ENCODE measurements at places on chromosomes 1 and 21. TPM values are rescaled to one million over a fixed set of nuclear protein-coding genes. Genes with fewer than 3 reads are reported as not detected.

- DNase-seq, result no peak
These were observed 44.2 kb downstream of the CAPN8 start for GRCh38 chr1:223621312-223621734.

DNA sequence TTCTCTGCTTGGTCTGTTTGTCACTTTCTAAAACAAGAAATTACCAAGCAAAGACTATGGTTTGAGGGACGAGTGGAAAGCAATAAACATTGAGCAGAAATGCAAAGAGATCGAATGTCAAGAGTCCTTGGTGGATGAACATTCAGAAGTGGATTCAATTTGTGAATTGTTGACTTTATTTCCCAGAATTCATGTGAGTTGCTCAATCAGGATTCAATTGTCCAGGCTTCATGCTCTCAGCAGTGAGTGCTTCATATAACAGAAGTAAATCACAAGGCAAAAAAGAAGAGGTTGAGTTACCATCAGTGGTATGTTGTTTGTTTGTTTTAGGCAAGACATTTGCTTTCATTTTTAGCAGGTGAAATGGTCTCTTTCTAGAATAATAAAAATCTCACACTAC, 31.9 kb downstream of the NGF start:
- DNase-seq, result no peak

- no peak for DNase-seq
These were observed 39.7 kb downstream of the MRPL37 start for GRCh38 chr1:54239631-54240031.

DNA sequence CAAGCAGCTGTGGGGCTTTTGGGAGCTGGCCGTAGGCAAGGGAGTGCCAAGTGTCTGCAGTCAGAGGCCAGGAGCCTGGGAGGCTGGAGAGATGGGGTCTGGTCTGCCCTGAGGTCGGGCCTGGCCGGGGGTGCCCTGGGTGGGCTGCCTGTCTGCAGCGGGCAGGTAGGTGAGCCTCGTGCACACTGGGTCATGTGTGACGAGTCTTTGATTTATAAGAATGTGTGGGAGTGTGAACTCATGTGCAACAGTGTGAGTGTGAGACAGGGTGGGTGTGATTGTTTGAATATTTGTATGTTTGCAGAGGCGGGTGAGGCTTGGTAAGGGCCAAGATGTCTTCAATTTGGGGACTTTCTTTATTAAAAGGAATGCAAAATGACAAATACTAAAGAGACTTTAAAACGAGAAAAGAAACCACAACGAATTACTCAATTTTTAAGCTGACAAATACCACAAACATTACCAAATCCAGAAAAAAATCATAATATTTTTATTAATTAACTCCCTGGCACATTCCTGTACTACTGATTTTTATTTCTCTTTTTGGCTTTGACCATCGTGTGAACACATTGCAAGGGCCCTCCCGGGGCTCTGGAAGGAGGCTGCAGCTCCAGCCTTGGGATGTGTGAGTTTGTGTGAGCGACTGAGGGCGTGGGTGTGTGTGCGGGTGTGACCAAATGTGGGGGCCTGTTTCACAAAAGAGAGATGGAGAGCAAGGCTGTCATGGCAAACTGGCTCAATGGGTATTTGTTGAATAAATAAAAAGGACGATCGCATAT, 110.3 kb upstream of the WNT4 start:
- DNase-seq, result no peak

- DNase-seq, result no peak
These were observed 55.4 kb downstream of the HSF2BP start for GRCh38 chr21:43603641-43604504.

DNA sequence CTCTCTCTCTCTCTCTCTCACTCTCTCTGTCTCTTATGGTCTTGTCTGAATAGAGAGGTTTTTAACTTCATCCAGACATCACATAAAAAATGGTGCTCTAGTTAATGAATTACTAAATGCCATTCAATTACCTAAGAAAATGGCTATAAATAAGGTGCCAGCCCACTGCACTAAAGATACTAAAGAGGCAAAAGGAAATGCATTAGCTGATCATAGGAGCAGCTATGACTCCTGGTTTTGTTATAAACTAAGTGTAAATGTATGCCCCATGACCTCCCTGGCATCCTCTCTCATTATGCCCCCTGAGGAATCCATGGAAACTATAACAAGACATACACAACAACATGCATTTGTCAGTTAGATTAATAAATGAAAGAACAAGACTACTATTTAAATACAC, 57.5 kb upstream of the PDC start:
- no peak for DNase-seq

GRCh38 chr1:217115404-217116380, 392.5 kb upstream of the ESRRG start:
- DNase-seq, result no peak

- no peak for DNase-seq
These were observed 18.6 kb upstream of the GPR37L1 start for GRCh38 chr1:202104073-202104472.

- no peak for DNase-seq
These were observed 8.9 kb downstream of the TRIM33 start for GRCh38 chr1:114502080-114502479.

GRCh38 chr21:26814386-26814785, 30.8 kb downstream of the ADAMTS1 start:
- DNase-seq, result no peak

DNA sequence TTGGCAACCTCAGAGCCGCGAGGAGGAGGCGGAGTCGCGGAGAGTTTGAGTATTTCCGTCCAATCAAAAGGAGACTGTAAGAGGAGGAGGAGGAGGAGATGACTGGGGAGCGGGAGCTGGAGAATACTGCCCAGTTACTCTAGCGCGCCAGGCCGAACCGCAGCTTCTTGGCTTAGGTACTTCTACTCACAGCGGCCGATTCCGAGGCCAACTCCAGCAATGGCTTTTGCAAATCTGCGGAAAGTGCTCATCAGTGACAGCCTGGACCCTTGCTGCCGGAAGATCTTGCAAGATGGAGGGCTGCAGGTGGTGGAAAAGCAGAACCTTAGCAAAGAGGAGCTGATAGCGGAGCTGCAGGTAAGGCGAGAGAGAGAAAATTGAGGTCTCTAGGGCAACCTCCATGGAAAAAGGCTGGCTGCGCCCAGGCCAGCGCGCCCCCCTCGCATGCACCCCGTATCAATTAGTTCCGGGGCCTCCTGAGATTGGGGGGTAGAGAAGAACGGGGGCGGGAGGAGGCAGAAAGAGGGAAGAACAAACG, at the start of gene PHGDH:
TSS of gene PHGDH (plus strand) at position 131 of the 538 bp plus-strand sequence. CDS start at position 220, 89 bp downstream.
- DNase-seq, result peak; percentile 91

- DNase-seq, result no peak
These were observed 71.2 kb downstream of the FGGY start for GRCh38 chr1:59368008-59368670.

DNA sequence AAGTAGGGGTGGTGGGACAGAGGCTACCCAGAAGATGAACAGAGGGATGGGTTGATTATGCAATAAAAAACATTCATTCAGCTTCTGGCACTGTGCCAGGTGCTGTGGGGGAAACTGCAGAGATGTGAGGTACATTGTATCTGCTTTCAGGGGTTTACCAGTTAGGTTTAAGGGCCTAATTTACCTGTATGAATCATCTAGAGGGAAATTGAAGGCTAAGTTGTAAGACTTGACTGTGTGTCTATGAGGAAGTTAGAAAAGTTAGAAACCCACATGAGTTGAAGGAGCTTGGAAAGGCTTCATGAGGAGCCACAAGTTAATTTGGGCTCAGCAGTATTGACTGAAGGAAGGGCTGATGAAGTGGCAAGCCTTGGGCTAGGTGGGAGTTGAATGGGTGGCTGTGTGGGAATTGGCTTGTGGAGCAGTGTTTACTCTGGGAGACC, 36.7 kb upstream of the APOBEC4 start:
- no peak for DNase-seq

The CD1D gene
- total RNA-seq, result 1.8 TPM

The RGS16 gene
- total RNA-seq, result 10.3 TPM

GRCh38 chr1:114023377-114023776, 44.1 kb downstream of the OLFML3 start:
- DNase-seq, result peak; percentile 39

The ERO1B gene
- 5.5 TPM for total RNA-seq

The TEX38 gene
- not detected for total RNA-seq

- DNase-seq, result no peak
These were observed 155.9 kb upstream of the HMCN1 start for GRCh38 chr1:185578293-185578692.

The ANGPTL7 gene
- total RNA-seq, result 12.0 TPM

DNA sequence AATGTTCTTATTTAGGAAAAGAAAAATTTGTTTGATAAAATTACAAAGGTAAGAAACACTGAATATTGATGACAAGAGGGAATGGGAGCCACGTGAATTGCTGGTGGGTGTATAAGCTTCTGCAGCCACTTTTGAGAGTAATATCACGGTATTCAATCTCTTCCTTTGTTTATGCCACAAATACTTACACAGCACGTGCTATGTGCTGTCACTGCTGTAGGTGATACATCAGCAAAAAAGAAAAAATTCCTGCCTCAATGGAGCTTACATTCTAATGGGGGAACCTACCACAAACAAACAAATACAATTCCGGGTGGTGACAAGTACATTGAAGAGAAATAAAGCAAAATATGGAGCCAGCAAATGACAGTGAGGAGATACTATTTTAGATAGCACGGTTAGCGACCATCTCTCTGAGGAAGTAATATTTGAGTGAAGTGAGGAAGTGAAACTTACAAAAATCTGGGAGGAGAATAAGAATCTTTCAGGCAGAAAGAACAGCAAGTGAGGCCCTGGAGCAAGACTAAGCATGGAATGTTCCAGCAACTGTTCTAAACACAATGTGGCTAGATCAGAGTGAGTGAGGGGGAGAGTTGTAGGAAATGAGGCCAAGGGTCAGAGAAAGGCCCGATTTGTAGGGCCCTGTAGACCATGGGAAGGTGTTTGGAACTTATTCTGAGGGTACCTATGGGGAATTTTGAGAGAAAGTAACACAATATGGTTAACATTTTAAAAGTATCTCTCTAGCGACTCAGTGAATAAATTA, 2.6 kb upstream of the FCRLB start:
- no peak for DNase-seq

DNA sequence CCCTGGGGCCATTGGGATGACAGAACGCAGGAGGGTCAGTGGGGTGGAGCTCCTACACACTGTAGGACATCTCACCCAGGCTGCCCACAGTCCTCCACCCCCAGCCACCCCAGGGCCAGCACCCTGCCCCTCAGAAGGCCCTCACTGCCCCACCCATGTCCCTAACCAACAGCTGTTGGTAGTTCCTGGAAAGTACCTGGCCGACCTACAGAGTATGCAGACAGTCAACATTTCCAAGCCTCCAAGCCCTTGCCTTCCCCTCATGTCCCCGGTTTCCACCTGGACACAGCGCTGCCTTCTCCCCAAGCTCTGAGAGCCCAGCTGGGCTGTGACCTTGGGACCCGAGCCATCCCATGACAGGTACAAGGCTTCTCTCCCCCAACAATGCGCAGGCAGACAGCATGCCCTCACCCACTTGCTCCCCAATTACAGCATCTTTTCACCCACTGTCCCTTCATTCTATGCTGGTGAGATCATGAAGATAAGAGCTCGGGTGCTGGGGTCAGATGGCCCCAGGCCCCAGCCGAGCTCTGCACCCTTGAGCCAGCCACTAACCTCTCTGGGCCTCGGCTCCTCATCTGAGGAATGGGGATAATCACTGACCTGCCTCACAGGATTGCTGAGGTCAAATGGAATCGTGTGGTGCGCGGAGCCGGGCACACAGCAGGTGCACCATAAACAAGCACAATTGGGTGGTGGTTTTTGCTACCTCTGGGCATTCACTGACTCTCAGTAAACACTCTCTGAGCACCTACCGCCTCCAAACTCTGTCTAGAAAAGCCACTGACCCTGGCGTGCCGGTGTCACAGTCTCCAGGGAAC, 11.2 kb downstream of the LAPTM5 start:
- DNase-seq, result no peak

GRCh38 chr1:47180603-47181094, 9.2 kb downstream of the PDZK1IP1 start:
- DNase-seq, result no peak

The BSDC1 gene
- total RNA-seq, result 67.4 TPM

DNA sequence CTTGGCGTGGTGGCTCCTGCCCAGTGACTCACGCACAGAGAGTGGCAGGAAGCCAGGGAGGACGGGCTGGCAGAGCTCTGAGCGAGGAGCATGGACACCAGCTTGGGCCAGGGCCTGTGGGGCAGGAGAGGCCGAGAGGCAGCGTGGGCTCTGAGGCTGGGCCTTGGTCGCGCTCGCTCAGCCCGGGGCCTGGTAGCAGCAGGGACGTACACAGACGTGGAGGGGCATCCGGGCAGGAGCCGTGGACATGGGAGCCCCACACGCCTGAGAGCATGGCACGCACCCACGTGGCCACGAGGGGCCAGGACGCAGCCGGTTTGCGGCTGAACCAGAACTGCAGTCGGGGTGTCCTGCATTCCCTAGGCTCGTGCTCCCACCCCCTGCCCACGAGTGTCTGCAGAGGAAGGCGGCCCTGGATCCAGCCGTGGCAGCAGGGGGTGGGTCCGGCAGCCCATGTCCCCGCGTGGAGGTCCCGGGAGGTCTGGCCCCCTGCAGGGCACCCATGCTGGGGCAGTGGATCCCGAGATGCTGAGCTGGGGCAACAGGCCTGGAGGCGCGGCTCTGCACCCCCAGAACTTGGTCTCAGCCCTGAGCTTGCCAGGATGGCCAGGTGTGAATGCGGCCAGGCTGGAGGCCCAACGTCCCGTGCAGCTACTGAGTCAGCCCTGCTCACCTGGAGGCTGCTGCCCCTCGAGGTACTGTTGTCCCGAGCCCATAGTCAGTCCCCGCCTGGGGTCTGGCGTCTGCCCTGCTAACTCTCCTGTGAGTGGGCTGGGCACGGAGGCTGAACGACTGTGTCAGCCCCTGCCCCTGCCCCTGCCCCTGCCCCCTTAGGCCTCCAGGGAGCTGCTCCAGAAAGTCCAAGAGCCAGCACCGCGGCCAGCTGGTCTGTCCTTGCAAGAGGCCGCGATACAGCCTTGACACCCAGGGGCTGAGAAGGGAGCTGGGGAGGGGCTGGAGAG, 61.6 kb downstream of the SLX9 start:
- DNase-seq, result peak; percentile 65

DNA sequence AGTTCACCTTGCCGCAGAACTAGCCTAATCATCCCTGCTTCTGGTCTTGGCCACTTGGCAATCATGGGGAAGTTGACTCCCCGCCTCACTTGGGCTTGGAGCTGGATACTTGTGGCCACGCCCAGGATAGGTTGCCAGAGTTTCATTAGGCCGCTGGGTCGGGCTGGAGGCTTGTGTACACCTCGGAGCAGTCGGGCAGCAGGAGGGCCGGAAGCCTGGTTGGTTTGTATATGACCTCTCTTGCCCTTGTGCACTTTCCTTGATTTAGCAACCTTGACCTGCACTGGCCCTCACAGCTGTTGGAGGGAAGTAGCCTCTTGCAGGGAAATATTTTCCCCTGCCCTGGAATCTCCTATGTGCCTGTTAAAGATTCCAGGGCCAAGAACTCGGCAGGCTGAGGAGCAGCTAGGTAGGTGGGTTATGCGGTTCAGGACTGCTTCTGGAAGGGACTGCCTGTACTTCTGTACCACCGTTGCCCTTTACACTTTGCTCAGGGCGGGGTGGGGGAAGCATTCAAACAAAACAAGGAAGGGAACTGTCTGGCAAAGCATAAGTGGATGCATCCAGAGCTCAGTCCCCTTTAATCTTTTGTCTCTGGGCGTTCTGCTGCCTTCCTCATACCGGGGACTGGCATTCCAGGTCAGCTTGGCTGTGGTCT, 83.5 kb downstream of the UCK2 start:
- no peak for DNase-seq

Data from tongue (tissue), 3 donors.